ENCODE measurements at places on chromosomes 13 and 19.

DNA sequence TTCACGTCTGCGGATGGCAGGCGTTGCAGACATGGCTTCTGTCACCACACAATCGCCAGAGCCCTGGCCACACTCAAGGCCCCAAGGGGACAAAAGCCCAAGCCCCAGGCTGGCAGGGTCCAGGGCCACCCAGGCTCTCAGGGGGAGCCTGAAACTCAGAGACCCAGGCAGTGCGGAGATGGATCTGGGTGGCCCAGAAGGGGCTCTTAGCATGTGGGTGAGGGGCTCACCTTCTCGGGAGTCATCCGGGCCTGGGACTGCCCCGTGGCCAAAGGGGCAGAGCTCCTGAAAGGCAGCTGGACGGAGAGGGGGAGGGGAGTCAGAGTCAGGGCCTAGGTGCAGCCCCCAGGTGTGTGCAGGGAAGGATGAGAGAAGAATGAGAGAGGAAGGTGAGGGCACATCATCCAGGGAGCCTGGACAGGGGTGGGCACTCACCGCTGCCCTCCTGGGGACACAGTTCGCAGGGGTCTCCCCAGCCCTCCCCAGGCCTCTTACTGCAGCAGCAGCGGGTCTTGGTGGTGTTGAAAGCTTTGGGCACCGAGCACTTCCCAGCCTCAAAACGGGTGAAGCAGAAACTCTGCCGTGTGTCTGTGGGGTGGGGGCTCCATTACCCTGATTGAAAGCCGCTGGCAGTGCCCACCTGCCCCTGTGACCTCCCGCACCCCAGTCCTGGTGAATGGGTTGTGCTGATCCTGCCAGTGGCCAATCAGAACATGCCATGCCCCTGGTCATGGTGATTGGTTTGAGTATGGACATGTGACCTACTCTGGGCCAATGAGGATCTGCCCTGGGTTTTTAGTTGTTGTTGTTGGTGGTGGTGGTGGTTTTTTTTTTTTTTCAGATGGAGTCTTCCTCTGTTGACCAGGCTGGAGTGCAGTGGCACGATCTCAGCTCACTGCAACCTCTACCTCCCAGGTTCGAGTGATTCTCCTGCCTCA, 37.4 kb downstream of the CCL25 start:
- DNase-seq, result no peak

- DNase-seq, result no peak
Observed at GRCh38 chr19:48283908-48284307, 14.0 kb downstream of the ZNF114 start.

- DNase-seq, result no peak
Observed at GRCh38 chr19:35027851-35028599, 2.2 kb upstream of the SCN1B start.

GRCh38 chr19:58154287-58154678, 3.7 kb upstream of the ZNF329 start:
- DNase-seq, result no peak

- peak; percentile 82 for DNase-seq
Observed at GRCh38 chr13:113121183-113121927, 1.2 kb upstream of the F10 start.

DNA sequence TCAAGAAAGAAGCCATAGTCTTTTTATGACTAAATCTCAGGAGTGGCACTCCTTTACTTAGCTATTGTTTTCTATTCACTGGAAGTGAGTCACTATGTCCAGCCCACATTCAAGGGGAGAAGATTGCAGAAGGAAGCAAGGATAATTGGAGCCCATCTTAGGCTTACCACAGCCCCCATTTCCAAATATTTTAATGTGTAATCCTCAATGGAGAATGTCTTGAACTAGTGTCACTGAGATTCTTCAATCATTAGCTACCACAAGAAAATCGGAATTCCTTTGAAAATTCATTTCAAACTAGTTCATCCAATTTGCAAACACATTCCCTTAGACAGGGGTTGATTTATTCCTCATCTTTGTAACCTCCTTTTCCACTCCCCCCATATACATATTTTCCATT, 84.7 kb downstream of the DLEU7 start:
- no peak for DNase-seq

GRCh38 chr13:26074706-26075105, 22.9 kb upstream of the SHISA2 start:
- no peak for DNase-seq

DNA sequence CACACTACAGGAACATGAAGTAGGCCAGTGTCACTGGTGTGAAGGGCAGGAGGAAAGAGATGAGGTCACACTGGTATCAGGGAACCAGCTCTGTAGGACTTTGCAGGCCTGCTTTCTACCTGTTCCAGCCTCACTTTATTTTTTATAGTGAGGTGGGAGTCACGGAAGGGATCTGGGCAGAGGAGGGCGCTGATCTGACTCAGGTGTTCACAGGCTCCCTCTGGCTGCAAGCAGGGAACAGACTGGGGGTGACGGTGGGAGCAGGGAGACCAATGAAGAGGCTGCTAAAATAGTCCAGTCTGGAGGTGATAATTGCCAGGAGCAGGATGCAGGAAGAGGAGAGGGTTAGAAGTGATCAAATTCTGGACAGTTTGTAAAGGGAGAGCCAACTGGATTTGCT, 2.8 kb downstream of the THAP8 start:
- DNase-seq, result no peak

DNA sequence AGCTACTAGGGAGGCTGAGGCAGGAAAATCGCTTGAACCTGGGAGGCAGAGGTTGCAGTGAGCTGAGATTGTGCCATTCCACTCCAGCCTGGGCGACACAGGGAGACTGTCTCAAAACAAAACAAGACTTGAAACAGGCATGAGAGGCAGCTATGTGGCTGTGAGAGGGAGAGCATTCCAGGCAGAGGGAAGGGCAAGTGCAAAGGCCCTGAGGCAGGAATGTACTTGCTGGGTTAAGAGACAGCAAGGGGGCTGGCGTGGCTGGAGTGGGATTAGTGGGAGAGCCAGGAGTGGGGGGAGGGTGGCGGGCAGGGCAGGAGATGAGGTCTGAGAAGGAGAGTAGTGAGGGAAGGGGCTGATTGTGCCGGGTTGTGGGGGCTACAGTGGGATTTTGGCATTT, 21.3 kb downstream of the EXOC3L2 start:
- DNase-seq, result no peak

DNA sequence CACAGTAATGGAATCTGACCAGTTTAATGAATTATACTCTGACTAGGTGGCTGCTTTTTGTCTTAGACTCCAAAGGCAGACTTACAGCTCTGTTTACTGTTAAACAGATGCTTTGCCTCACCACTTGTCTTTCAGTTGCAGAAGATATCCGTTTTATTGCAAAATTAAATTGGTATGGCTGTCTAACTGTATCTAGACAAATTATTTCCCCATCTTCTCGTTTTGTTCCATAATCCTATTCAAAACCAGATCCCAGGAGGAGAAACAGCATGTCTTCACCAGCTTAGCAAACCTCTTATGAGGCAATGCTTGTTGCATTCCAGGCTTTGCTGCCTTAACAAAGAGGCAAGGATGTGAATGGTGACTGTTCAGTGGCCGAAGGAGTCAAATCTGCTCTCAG, 215.6 kb downstream of the TDRD3 start:
- no peak for DNase-seq

GRCh38 chr19:57620673-57621348, 6.8 kb downstream of the ZNF134 start:
- DNase-seq, result peak; percentile 15

- DNase-seq, result no peak
Observed at GRCh38 chr13:102845289-102845629, 573 bp upstream of the ERCC5 start.

DNA sequence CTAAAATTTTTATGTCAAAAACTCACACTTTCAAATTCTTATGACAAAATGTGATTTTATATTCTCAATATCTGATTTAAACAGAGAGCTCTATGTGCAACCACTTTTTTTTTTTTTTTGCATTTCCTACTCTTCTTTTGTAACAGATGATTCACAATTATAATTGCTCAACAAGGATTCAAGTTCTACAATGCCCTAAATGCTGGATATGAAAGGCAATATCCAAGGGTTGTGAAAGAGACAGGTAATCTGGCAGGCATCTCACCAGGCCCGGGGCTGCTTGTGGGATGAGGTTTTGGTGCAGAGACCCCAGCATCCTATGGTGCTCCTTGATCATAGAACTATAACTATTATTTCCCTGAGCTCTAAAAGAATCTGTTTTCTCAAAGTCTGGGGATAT, 363.6 kb upstream of the NBEA start:
- DNase-seq, result no peak

- DNase-seq, result no peak
Observed at GRCh38 chr13:61128850-61129645, 286.6 kb downstream of the PCDH20 start.

DNA sequence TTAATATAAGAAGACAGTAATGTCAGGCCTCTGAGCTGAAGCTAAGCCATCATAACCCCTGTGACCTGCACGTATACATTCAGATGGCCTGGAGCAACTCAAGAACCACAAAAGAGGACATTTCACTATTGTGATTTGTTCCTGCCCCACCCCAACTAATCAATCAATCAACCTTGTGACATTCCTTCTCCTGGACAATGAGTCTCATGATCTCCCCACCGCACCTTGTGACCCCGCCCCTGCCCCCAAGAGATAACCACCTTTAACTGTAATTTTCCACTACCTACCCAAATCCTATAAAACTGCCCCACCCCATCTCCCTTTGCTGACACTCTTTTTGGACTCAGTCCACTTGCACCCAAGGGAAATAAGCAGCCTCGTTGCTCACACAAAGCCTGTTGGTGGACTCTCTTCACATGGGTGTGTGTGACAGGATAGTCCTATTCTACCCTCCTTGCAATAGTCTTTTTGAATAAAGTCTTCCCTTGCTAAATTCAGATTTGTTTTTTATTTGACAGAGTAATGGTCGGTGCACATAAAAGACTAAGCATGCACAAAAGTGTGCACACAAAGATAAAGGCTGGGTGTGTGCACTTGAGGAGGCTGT, 14.0 kb downstream of the CD70 start:
- no peak for DNase-seq

DNA sequence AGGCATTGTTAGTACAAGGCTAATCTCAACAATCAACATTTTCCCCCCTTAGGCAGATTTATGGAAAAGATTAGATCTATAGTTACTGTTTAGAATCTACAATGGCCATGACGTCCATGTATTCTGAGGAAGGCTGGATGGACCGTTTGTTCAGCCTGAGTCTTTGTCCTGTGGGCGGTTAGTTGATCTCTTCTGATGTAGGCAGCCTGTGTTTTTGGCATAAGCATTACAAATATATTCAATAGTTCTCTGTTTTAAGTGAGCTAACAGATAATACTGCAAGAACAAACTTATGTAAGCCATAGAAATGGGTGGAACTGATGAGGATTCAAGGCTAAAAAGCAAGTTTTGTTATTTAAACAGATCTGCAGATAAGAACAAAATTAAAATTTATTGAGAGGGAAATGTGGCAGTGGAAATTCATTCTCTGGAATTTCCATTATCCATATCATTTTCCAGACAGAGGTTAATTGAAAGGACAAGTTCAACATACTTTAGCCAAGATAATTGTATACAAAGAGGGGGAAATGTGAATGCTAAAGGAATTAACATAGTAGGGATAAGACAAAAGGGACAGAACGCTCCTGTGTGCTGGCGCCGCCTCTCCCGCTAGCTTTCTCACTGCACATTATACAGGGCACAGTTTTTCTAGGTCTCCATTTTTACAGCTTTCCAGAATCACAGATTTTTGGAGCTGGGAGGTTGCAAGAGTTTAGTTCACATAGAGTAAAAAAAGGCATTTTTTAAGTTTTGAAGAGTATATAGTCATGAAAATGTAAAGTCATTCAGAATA, 48.6 kb downstream of the FAM124A start:
- no peak for DNase-seq

- DNase-seq, result no peak
Observed at GRCh38 chr13:26663791-26664190, 96.8 kb downstream of the GPR12 start.

- no peak for DNase-seq
Observed at GRCh38 chr19:28691683-28692082, 521.3 kb downstream of the UQCRFS1 start.

DNA sequence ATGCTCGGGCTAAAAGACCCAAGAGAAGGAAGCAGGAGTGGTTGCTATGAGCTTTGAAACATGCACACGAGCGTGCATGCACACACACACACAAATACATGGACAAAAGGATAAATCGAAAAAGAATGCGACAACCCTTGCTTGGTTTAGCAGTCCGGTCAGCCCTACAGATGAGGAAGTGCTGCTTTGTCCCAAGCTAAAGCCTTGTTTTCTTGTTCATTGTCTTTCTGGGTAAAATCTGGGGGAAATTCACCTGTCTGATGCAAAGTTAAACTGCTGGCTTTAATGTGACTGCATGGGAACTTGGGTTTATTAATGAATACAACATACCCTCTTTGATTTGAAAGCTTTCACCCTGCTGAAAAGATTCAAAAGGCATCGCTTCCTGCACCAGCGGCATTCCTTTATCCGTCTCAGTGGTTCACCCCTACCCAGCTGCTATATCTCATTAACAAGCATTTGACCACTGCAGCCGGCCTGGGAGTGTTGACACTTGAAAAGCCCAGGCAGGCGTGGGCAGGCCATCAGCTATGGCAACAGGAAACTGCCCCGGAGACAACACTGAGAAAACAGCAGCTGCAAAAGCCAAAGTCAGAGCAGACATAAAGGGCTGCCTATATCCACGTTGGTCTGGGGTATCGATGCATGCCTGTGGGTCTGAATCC, 301.7 kb downstream of the NDFIP2 start:
- DNase-seq, result no peak

GRCh38 chr19:32421589-32422361, 16.2 kb downstream of the DPY19L3 start:
- DNase-seq, result no peak

- no peak for DNase-seq
Observed at GRCh38 chr13:98743377-98743776, 9.1 kb downstream of the SLC15A1 start.

DNA sequence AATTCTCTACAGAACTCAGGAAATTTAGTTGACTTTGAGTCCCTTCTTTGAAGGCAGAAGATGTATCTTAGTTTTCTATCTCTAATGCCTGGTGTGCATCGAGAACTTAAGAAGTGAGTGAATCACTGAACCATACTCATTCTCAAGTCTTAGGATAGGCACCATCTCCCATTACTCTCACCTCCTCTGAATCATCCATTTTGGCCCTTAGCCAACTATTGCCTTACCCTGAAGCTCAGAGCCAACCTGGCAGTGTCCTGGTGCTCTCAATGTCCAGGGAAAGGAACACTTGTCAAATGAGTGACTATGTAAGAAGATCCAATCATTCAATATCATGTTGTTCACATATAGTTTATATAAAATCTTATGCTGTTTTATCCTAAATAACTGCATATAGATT, 146.6 kb downstream of the RGCC start:
- no peak for DNase-seq

- DNase-seq, result no peak
Observed at GRCh38 chr13:109412283-109412901, 374.0 kb downstream of the IRS2 start.

GRCh38 chr13:101434486-101434885, 18.0 kb upstream of the ITGBL1 start:
- DNase-seq, result no peak

DNA sequence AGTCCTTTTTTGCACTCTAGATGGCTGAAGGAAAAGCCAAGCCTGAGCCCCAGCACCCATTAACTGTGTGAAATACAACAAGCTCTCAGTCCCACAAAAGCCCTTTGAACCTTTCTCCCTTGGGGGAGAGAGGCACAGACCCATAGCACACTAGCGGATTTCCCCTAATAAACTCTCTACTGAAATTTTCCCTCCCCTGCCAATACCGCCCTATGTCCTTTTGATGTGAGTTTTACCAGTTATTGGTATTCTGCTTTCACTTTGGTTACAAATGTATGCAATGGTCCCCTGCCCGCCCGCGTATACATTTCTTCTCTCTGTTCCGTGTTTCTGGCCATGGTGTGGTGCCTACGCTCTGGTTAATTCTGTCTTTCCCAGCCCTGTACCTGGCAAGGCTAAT, 54.0 kb upstream of the MYO16 start:
- DNase-seq, result no peak

GRCh38 chr13:102261316-102261715, 140.5 kb downstream of the FGF14 start:
- DNase-seq, result no peak

All from osteocyte (in vitro differentiated cells).